ENCODE measurements at places on chromosomes 6 and 20.

DNA sequence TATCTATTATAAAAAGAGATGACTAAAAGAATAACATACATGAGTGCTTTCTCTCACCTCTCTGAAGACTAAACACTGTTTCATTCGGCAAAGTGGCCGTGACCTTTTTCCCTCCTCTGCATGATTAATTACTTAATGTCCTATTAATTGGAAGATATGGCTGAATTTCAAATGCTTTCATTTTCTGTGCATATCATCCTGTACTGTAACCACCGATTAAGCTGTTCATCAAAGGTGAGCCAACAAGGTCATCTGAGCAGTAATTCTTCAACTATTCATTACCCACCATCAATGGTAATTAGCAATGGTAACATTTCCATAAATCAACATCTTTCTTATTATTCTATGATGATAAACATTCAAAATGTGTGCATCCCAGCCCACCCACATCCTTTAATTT lies 125.2 kb downstream of the PTPRK start:
- DNase-seq, result no peak
- H3K36me3 ChIP-seq, result no peaks in the 10 kb centered on the region
- H3K4me3 ChIP-seq, result no peak overlapping the region

DNA sequence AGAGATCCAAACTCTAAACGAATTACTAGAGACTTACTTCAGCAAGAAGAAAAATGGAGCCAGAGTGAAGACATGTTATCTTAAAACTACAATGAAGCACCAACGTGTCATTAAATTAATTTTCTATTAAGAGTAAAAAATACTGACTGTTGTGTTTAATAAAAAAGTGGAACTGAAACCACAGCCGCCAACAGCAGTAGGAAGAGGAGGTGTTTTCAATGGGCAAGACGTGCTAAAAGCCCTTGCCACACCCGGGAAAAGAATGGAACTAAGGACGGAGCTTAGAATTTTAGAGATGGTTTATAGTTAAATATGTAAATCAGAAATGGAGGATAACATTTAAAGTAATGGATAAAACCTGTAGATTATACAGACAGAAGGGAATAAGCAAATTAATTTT lies 608.7 kb downstream of the TFAP2A start:
- DNase-seq, result no peak
- H3K27ac ChIP-seq, result no peak overlapping the region
- H3K36me3 ChIP-seq, result no peaks in the 10 kb centered on the region
- H3K27me3 ChIP-seq, result no peaks in the 10 kb centered on the region
- H3K4me3 ChIP-seq, result no peak overlapping the region
- H3K4me1 ChIP-seq, result no peaks in the 10 kb centered on the region

GRCh38 chr20:45109634-45110033 lies 5.3 kb downstream of the WFDC5 start:
- H3K4me3 ChIP-seq, result no peak overlapping the region
- no peak for DNase-seq
- no peak overlapping the region for H3K27ac ChIP-seq
- H3K27me3 ChIP-seq, result no peaks in the 10 kb centered on the region
- no peaks in the 10 kb centered on the region for H3K4me1 ChIP-seq
- no peaks in the 10 kb centered on the region for H3K36me3 ChIP-seq

- no peaks in the 10 kb centered on the region for H3K36me3 ChIP-seq
- no peaks in the 10 kb centered on the region for H3K4me1 ChIP-seq
Measured at GRCh38 chr6:7697432-7697819, 28.5 kb upstream of the BMP6 start.

GRCh38 chr6:26130581-26131249 lies 43.5 kb downstream of the HFE start:
- no peaks in the 10 kb centered on the region for H3K36me3 ChIP-seq
- peaks cover 18% of the 10 kb centered on the region for H3K4me1 ChIP-seq
- no peaks in the 10 kb centered on the region for H3K27me3 ChIP-seq
- no peak overlapping the region for H3K4me3 ChIP-seq
- no peak for DNase-seq
